ENCODE measurements at places on chromosomes 2 and 18.

- DNase-seq = no peak
Measured at GRCh38 chr2:209388446-209389037, 35.3 kb upstream of the MAP2 start.

- DNase-seq = no peak
Measured at GRCh38 chr2:28231110-28231631, 161.5 kb upstream of the FOSL2 start.

DNA sequence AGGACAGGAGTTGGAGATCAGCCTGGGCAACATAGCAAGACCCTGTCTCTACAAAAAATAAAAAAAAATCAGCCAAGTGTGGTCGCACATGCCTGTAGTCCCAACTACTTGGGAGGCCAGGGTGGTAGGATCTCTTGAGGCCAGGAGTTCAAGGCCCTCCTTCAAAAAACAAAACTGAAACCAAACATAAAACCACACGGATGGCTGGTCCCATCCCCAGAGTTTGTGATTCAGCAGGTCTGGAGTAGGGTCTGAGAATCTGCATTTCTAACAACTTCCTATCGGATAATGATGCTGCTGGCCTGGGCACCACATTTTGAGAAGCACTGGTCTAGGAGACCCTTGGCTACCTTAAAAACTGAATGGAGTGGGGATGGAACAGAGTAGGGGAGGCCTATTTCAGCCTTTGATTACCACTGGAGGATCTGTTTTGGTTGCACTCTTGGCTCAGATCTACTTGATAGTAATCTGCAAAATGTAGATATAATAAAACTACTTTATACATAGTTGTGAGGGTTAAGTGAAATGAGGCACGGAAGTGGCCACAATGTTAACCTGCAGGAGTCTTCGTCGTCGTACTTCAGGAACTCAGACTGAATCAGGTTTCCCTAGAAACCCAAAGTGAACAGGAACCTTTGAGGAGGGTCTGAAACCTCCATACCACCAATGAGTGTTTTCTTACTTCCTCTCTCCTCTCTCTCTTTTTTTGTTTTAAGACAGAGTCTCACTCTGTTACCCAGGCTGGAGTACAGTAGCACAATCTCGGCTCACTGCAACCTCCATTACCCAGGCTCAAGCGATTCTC lies 25.5 kb upstream of the NFE2L2 start:
- no peak for DNase-seq

GRCh38 chr2:200172944-200173581 lies 133.4 kb upstream of the SPATS2L start:
- no peak for DNase-seq

GRCh38 chr18:59910967-59911366 lies 11.2 kb downstream of the PMAIP1 start:
- DNase-seq = no peak

DNA sequence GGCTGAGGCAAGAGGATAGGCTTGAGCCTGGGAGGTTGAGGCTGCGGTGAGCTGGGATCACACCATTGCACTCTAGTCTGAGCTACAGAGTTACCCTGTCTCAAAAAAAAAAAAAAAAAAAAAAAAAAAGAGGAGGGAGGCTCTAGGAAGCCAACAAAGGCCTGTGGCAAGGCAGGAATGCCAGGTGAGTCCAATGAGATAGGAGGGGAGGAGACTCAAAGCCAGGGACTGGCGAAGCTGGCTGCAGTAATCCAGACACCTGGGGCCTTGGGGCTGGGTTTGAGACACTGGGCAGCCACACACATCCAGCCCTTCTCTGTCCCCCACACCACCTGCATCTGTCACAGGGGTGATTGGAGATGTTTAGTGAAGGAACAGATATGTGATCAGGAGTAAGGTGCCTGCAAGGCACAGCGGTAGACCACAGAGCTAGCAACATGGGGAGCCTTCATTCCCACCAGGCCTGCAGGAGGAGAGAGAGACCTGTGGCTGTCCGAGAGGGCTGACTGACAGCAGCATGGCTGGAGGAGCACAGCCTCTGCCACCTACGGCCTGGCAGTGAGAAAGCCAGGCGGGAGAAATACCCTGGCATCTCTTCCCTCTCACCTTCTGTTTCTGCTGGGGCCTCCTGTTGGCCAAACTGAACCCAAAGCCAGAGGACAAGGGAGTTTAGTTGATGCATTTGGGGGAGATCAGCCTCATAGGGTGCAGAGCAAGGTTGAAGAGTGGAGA lies 9.5 kb downstream of the CHPF start:
- DNase-seq = no peak

DNA sequence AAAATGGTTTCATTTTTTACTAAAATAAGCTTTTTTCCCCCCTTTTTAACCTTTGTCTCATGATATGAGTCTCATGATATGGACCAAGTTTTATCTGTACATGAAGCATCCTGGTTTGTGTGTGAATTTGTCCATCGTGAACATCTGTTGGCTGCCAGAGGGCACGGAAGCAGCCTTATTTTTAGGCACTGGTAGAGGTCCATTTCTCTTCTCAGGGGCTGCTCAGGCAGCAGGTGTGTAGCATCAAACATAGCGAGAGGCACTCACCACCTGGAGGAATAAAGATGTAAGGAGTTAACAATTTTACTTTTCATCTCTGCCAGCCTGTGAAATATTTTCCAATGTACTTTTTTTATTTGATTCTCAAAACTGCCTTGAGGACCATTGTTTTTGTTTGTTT lies 134.5 kb downstream of the RHBDD1 start:
- no peak for DNase-seq

DNA sequence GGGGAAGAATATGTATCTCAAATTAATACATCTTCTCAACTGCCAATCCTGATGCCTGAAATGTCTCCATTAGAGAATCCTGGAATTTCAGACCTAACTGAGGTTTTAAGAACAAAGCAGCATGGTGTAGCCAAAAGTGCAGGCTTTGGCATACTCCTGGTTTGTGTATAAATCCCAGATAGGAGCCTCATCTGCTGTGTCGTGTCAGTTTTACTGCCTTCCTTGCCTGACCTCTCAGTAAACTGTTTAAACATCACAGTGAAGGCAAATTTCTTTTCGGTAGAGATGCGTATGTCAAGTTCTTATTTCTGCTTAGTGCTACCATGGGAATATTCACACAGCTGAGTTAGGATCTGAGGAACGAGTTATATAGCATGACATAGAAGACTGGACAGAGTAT lies 7.3 kb downstream of the SCG2 start:
- no peak for DNase-seq

DNA sequence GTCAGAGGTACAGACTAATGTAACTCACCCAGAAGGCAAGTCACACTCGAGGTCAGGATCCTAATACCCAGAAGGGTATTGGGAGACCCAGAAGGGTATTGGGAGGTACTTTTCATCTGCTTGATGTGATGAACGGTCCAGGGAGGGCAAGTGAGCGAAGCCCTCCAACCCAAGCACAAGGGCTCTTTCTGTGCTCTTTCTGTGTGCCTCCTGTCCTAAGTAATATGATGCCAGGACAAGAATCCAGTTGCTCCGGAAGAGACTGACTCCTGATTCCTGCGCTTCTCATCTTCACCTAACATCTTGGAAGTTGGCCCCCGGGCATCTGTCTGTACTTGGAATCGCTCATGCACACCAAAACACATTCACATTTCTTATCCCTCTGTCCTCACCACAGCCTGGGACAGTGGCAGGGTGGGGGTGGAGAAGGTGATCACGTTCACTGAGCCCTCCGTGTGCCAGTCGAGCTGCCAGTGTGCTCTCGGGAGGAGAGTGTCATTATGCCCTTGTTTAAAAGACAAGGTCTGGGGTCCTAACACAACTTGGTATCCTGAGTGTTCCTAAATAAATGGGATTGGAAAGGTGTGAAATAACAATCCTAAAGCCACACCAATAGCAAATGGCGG lies 17.1 kb downstream of the GYPC start:
- DNase-seq = no peak

DNA sequence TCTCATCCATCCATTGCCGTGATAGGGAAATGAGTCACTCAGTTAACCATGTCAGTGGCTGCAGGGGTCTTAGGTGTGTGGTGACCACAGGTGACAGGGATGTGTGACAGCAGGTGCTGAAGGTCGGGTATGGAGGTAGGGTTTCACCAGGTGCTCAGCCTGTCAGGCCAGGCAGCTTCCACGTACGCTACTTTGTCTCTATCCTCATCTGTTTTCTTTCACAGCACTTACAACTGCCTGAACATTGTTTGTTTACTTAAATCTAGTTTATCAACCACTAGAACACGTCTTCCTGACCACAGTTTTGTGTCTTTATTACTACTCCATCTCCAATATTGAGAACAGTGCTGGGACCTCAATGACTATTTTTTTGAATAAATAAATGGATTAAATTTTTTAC lies 11.4 kb upstream of the UXS1 start:
- DNase-seq = no peak

GRCh38 chr2:12759248-12759647 lies 42.5 kb downstream of the TRIB2 start:
- no peak for DNase-seq

DNA sequence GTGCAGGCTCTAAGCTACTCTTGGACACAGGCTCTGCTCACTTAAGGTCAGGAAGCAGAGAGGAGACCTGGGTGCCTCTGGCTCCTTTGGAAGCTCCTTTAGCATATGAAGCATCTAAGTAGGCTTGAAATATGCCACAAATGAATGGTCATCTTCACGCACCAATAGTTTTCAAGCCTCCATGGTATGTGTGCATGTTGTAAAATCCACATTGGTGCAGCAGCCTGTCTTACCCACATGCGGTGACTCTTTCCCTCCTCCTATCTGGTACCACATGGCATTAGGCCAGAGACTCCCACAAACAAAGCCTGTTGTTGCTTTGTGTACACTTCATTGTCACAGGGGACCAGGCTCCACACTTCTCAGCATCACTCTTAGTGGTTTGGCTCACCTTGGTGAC lies 442.2 kb upstream of the RAB12 start:
- no peak for DNase-seq

DNA sequence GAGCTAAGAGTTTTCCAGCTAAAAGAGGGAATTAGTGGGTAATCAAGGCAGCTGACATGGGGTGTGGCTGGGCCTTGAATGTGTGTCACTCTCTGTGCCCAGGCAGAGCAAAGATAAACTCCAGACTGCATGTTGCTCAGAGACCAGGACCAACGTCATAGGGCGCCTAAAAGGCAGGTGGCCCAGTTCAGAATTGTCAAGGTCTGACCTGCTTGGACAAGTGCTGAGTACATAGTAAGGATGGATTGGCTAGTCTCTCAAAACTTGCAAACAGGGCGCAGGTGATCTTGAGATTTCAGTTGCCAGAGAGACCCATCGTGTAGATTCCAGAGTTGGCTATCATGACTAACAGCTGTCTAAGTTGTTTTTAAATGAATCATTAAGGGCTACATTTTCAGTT lies 19.0 kb downstream of the CLUL1 start:
- DNase-seq = no peak

- DNase-seq = no peak
Measured at GRCh38 chr2:119352357-119352756, 14.3 kb downstream of the C2orf76 start.

- no peak for DNase-seq
Measured at GRCh38 chr2:202069170-202070067, 3.6 kb upstream of the KIAA2012 start.

- no peak for DNase-seq
Measured at GRCh38 chr2:207505728-207506127, 24.0 kb upstream of the CREB1 start.

DNA sequence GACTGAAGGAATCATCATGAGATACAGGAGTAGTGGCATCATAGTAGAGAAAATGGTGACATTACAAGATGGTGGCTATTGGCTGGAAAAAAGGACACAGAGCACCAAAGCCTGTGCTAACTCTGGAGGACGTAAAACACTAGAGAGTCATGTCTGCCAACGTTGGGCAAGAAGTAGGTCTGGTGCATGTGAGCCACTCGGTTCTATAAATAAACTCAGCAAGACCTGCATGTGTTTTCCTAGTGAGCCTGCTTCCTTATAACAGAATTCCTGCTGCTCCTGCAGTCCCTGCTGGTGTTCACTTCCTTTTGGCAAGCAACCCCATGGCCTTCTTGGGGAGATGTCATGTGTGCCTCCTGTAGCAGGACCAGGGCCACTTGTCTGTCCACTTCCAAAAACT lies 325.2 kb downstream of the OSR1 start:
- no peak for DNase-seq

DNA sequence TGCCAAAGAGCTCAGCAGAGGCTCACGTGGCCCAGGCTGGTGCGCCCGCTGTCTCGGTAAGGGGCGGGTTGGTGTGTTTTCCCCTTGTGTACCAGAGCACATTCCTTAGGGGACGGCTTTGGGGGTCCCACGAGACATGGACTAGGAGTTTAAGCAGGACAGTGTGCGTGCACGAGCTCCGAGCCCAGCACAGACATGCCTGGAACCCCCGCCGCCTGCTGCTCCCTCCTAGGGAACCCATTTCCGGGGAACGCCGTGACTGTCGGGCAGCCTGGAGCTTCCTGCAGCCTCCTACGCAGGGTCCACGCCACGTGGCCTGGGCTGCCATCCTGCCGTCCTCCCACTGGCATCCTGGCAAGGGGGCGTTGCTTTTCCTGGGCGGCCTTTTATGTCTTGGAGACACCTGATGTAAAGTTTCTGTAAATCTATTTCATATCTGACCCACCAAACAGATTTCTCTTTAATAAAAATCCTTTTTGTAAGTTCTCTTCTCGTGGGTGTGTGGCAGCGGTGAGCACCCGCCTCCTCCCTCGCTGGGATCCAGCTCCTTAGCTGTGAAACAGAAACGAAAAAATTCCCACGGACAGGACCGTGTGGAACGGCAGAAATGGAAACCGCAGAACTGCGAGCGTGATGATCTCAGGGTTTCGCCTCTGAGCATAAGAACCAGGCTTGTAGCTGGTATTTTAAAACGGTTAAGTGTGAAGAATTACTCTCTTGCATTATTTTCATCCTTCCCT lies 43.5 kb upstream of the KCNG2 start:
- no peak for DNase-seq

- DNase-seq = no peak
Measured at GRCh38 chr2:62415019-62415431, 91.0 kb downstream of the TMEM17 start.

All from stimulated activated CD8-positive, alpha-beta memory T cell treated with anti-CD3 and anti-CD28 coated beads, Interleukin-15, amount 100 ng/mL, for 4 hours (primary cell).